ENCODE measurements at places on chromosomes 12 and 14.

DNA sequence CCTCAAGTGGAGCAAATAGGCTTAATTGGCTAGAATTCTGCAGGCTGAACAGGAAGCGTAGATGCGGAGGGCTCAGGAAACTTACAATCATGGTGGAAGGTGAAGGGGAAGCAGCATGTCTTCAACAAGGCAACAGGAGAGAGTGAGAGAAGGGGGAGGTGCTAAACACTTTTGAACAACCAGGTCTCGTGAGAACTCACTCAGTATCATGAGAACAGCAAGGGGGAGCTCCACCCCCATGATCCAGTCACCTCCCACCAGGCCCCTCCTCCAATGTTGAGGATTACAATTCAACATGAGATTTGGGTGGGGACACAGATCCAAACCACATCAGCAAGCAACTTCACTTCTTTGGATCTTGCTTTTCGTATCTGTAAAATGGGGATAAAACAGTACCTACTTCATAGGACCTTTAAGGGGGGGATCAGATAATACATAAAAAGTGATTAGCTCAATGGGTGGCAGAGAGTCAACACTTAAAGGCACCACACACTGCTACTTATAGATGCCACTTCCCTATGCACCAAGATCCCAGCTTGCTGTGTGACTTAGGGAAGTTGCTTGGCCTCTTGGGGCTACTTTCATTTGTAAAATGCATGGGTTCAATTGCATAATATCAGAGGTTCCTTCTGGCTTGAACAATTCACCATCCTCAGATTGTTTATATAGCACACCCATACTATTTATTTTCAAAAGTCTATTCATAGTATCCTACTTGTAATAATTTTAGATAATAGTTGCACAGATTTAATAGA, 184.8 kb upstream of the RPH3A start:
- no peaks in the 10 kb centered on the region for H3K4me1 ChIP-seq
- no peaks in the 10 kb centered on the region for H3K36me3 ChIP-seq
- H3K27me3 ChIP-seq = peaks cover 72% of the 10 kb centered on the region
- no peak overlapping the region for H3K27ac ChIP-seq
- no peak overlapping the region for H3K4me3 ChIP-seq

GRCh38 chr14:67151082-67151666, 38.1 kb upstream of the GARIN2 start:
- no peaks in the 10 kb centered on the region for H3K4me1 ChIP-seq
- no peak overlapping the region for H3K27ac ChIP-seq
- no peak overlapping the region for H3K4me3 ChIP-seq
- DNase-seq = no peak
- H3K27me3 ChIP-seq = no peaks in the 10 kb centered on the region

- no peak overlapping the region for H3K4me3 ChIP-seq
- H3K27me3 ChIP-seq = no peaks in the 10 kb centered on the region
- peaks cover 32% of the 10 kb centered on the region for H3K4me1 ChIP-seq
- DNase-seq = no peak
- no peak overlapping the region for H3K27ac ChIP-seq
These were observed 23.5 kb downstream of the BHLHE41 start for GRCh38 chr12:26101350-26101734.

DNA sequence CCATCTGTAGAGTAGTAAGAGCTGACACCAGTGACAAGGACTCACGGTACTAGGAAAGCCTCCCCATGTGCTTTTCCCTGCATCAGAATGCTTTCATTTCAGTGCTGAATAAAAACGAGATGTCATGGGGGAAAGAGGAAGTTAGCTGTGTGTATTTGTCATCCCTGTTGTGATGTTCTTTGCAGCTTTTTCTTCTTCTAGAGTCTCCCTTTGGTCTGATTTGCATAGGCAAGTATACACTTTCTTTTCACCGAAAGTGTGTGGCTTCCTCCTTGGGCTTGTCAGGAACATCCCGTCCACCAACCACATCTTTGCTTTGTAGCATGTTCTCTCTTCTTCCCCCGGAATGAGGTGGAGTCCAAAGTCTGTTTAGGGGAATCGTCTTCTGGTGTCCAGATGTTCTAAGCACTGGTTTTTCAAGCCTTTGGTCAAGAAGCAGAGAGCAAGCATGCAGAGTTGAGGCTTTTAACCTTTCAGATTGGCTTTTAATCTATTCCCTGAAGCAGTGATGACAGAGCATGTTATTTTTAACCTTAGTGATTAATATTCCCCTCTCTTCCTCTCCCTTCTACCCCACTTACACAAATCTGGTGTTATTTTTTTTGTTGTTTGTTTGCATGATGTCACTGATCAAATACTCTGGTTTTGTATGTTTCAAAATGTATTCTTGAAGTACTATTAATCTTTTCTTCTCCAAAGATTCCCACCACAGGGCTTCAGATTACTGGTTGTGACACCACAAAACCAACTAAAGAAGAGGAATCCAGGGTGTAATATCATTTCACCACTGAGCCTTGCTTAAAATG, 163.4 kb downstream of the SAMD4A start:
- DNase-seq = no peak
- no peak overlapping the region for H3K4me3 ChIP-seq
- peaks cover 15% of the 10 kb centered on the region for H3K4me1 ChIP-seq
- no peak overlapping the region for H3K27ac ChIP-seq
- no peaks in the 10 kb centered on the region for H3K27me3 ChIP-seq

GRCh38 chr14:85421186-85421877, 108.6 kb upstream of the FLRT2 start:
- no peak overlapping the region for H3K4me3 ChIP-seq
- peaks cover 35% of the 10 kb centered on the region for H3K4me1 ChIP-seq
- no peaks in the 10 kb centered on the region for H3K36me3 ChIP-seq
- no peak for DNase-seq
- H3K27ac ChIP-seq = no peak overlapping the region

DNA sequence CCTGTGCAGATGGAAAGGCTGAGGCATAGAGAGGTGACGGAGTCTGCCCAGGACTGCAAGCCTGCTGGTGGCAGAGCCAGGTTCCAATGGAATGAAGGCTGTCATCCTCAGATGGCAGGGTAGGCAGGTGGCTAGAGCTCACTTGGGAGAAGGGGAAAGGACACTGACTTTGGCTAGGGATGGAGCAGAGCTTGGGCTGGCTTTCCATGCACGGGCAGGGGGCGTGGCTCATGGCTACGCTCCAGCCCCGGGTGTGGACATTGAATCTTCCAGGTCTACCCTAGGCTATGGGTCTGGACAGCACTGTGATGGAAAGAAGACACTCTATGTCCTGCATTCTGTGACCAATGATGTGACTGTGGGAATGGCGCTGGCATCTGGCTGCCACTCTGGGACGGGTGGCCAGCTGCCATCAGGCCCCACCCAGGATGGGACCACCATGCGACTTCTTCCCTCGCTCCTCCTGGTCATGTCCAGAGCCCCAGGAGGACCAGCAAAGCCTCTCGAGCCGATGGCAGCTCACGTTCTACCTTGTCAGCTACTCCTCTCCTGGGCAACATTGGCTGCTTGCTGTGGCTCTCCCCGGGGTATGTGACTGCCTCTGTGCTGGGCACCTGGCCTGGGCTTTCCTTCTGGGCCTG, 398.7 kb downstream of the TMEM121 start:
- H3K4me1 ChIP-seq = no peaks in the 10 kb centered on the region
- H3K27me3 ChIP-seq = no peaks in the 10 kb centered on the region
- no peak for DNase-seq
- peaks cover 4% of the 10 kb centered on the region for H3K36me3 ChIP-seq
- H3K27ac ChIP-seq = no peak overlapping the region

GRCh38 chr12:66066137-66066928, 64.2 kb downstream of the LLPH start:
- no peaks in the 10 kb centered on the region for H3K36me3 ChIP-seq
- no peaks in the 10 kb centered on the region for H3K27me3 ChIP-seq
- no peak overlapping the region for H3K4me3 ChIP-seq
- H3K27ac ChIP-seq = peak overlapping the region; percentile 81
- DNase-seq = no peak

- no peaks in the 10 kb centered on the region for H3K36me3 ChIP-seq
- no peak overlapping the region for H3K4me3 ChIP-seq
- peaks cover 50% of the 10 kb centered on the region for H3K4me1 ChIP-seq
- peak overlapping the region; percentile 88 for H3K27ac ChIP-seq
These were observed 63.4 kb downstream of the PPP1R36 start for GRCh38 chr14:64612971-64613666.

- H3K27ac ChIP-seq = peak overlapping the region; percentile 16
- H3K4me1 ChIP-seq = peaks cover 56% of the 10 kb centered on the region
- H3K36me3 ChIP-seq = no peaks in the 10 kb centered on the region
- H3K27me3 ChIP-seq = no peaks in the 10 kb centered on the region
These were observed 162.6 kb upstream of the PLEKHG7 start for GRCh38 chr12:92539976-92540781.
